ENCODE measurements at places on chromosomes 7 and 10. TPM values are rescaled to one million over a fixed set of nuclear protein-coding genes. Genes with fewer than 3 reads are reported as not detected.

GRCh38 chr10:105025092-105025491 lies 384.0 kb downstream of the SORCS3 start:
- H3K4me3 ChIP-seq, result no peak overlapping the region
- no peak for DNase-seq
- no peaks in the 10 kb centered on the region for H3K36me3 ChIP-seq
- no peak overlapping the region for H3K27ac ChIP-seq

DNA sequence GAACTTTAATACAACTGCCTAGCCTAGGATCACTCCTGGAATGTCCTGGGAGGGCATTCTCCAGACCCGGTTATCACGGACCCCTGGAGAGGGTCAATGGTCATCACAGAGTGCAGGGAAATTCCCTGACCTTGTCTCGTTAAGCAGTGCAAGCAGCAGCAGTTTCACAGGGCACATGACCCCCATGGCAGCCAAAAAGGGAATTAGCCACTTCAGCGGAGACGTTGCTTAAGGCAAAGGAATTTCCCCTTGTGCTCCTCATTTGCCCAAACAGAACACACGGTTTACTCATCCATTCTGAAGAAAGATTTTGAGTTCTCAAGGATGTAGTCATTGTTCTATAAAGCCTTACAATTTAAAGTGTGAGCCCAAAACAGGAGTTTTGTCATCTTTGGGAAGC lies 260.3 kb downstream of the SNX13 start:
- no peaks in the 10 kb centered on the region for H3K27me3 ChIP-seq
- peaks cover 60% of the 10 kb centered on the region for H3K4me1 ChIP-seq
- peak overlapping the region; percentile 91 for H3K27ac ChIP-seq
- no peak overlapping the region for H3K4me3 ChIP-seq

GRCh38 chr7:131183611-131184119 lies 144.0 kb upstream of the MKLN1 start:
- H3K36me3 ChIP-seq, result peaks cover 2% of the 10 kb centered on the region
- H3K4me3 ChIP-seq, result no peak overlapping the region

- H3K4me3 ChIP-seq, result no peak overlapping the region
- H3K4me1 ChIP-seq, result peaks cover 10% of the 10 kb centered on the region
- no peaks in the 10 kb centered on the region for H3K27me3 ChIP-seq
- no peak overlapping the region for H3K27ac ChIP-seq
- no peaks in the 10 kb centered on the region for H3K36me3 ChIP-seq
Observed at GRCh38 chr10:101452176-101452575, 98.2 kb downstream of the BTRC start.

The SCRN1 gene
- 104 TPM for total RNA-seq

The MSMB gene
- not detected for total RNA-seq

The STYXL1 gene
- total RNA-seq, result 32.5 TPM

The ABCB4 gene
- total RNA-seq, result not detected

The H2BK1 gene
- total RNA-seq, result 1.1 TPM
